ENCODE measurements at places on chromosomes 16 and 17. TPM values are rescaled to one million over a fixed set of nuclear protein-coding genes. Genes with fewer than 3 reads are reported as not detected.

- DNase-seq = no peak
Measured at GRCh38 chr16:2469399-2470233, 1.5 kb upstream of the NTN3 start.

GRCh38 chr17:65850486-65850885 lies 289.0 kb upstream of the AXIN2 start:
- peak; percentile 52 for DNase-seq

GRCh38 chr17:12726131-12726530 lies 60.4 kb downstream of the MYOCD start:
- DNase-seq = no peak

Gene GPR139
- total RNA-seq = not detected

Gene PROCA1
- 0.49 TPM for total RNA-seq

All from fibroblast of the aortic adventitia (primary cell).